Iris pigment epithelial cell (primary cell): ENCODE measurements at places on chromosomes 3 and 15.

- peak; percentile 59 for DNase-seq
Measured at GRCh38 chr3:8996681-8997121, 33.4 kb upstream of the RAD18 start.

GRCh38 chr3:5096336-5097008 lies 25.6 kb upstream of the ARL8B start:
- no peak for DNase-seq

GRCh38 chr15:40512440-40512839 lies 41.7 kb downstream of the CHST14 start:
- DNase-seq: no peak

DNA sequence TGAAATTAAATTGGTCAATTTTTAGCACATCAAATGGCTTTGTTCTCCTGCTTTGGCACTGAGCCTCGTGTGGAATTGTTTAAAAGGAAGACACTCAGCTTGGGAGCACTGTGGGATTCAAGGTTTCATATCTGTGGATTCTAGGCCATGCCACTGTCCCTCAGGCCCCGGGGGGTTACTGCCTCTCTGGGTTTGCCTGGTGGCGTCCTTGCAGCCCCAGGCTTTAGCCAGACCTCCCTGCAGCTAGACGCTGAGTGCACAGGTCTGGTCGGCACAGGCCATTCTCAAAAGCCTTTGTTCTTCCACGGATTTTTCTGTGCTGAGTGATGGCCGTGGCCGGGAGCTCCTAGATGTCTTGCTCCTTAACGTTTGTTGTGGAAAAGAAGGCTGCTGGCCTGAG lies 76.2 kb downstream of the CACNA2D3 start:
- no peak for DNase-seq

GRCh38 chr3:58659051-58659675 lies 7.4 kb downstream of the FAM3D start:
- peak; percentile 54 for DNase-seq

GRCh38 chr3:102066470-102066869 lies 217.2 kb downstream of the NFKBIZ start:
- no peak for DNase-seq

GRCh38 chr3:13019243-13020095 lies 53.8 kb downstream of the IQSEC1 start:
- DNase-seq: peak; percentile 73

- DNase-seq: no peak
Measured at GRCh38 chr15:50810128-50810527, 44.6 kb upstream of the SPPL2A start.

DNA sequence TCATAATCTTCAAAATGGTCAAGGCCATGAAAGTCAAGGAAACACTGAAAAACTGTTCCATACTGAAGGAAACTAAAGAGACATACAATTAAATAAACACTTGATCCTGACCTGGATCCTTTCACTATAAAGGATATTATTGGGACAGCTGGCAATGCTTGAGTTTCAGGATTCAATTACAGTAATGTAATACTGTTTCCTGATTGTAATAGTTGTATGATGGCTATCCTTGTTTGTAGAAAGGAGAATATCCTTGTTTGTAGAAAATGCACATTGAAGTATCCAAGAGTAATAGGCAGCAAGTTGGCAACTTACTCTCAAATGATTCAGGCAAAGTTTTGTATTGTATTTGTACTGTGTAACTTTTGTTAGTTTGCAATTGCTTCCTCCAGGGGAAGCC lies 4.6 kb downstream of the CIDEC start:
- no peak for DNase-seq

- no peak for DNase-seq
Measured at GRCh38 chr3:30622790-30623189, 16.4 kb downstream of the TGFBR2 start.

DNA sequence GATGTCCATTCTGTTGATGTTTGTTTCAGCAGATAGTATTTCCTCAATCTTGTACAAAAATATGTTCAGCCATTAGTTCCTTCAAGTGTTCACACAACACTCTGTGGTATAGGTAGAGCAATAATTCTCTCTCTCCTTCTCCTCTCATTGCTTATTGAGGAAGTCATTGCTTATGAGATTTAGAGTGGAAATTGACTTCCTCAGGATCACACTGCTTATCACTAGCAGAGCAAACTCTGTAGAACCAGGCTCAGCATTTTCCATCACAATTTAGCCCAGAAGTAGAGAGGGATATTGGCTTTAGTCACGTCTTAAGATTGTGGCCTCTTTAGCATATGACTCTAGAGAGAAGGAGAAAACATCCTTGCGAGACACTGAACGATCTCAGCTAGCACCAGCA lies 31.2 kb downstream of the RAB11A start:
- DNase-seq: no peak

- no peak for DNase-seq
Measured at GRCh38 chr15:46278486-46279090, 643.8 kb downstream of the SQOR start.

DNA sequence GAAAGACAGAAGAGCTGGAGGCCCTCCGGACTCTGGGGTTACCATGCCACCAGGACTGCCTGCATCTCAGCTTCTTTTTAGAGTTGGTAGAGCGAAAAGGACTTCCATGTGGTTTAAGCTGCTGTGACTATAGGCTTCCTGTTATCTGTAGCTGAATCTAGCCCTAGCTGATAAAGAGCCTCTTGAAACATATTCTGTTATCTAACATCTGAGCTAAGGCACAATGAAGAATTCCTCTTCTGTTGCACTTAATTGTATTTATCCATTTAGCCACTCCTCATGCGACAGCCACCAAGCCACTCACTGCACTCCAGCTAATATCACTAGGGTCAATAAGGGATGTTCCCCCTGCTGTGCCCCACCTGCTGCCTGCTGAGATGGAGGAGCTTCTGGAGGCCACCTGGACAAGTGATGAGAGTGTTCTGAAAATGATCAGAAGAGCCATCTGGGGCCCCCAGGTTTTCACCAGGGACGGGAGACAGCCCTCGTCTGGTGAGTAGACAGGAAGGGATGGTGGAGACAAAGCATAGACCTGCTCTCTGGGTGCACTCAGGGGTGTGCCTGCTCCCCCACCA lies 94.6 kb upstream of the PLXNA1 start:
- DNase-seq: no peak

GRCh38 chr3:123096731-123097130 lies 29.9 kb downstream of the PDIA5 start:
- DNase-seq: peak; percentile 41

DNA sequence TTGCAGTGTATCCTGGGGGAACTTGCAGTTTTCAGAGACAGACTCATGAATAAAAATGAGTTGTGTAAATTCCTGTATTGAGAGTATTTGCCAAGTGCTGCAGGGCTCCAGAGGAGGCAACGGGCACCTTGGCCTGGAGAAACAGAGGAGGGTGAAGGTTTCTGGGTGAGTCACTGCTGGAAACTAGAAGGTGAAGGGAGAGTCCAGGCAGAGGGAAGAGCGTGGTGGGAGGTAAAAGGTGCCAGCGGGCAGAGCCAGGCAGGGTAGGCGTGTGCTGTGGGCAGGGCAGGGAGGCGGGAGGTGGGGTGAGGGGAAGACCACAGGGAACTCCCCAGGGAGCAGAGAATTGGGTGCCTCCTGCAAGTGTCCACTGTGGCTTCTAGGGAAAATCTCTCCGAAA lies 120.8 kb downstream of the SLCO3A1 start:
- no peak for DNase-seq

GRCh38 chr15:70563561-70564095 lies 199.7 kb downstream of the UACA start:
- DNase-seq: no peak

GRCh38 chr3:124685481-124685880 lies 44.8 kb upstream of the UMPS start:
- DNase-seq: no peak

DNA sequence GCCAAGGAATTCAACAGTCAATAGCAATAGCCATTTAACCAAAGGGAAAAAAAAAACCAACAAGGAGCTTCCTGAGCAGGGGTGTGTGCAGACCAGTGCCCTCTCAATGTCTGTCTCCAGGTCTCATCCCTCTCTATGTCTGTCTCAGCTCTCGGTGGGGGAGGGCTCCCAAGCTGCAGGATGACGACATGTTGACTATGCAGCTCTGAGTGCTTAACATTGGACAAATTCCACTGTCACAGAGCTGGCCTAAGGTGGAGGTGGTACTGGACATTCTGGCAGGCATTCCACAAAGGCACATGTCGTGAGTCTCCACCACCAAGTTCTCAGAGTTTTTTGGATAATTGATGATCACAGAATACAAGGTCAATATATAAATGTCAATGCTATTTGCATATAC lies 2.0 kb upstream of the CAPN7 start:
- DNase-seq: peak; percentile 34

GRCh38 chr3:159146856-159147435 lies 345.1 kb downstream of the MFSD1 start:
- peak; percentile 78 for DNase-seq

GRCh38 chr3:132253262-132253878 lies 63.8 kb upstream of the ACP3 start:
- peak; percentile 69 for DNase-seq
